ENCODE measurements at places on chromosomes 5 and 9.

DNA sequence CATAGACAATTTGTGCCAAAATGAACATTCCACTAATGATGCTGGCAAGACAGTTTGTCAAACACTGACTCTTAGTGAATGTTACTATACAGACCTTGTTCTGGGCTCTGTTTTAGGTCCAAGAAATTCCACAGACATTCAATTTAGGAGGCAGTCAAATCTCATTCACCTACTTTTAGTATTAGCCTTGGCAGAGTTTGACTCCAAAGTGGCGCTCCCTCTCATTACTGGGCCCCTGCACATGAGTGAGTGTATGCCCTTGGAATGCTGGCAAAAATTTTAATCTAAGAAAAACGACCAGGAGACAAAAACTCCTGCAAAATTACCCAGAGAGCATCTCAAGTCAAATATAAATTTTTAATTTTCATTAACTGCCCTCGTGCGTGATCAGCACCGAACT is 94.9 kb upstream of the SLC27A6 start:
- DNase-seq, result no peak

DNA sequence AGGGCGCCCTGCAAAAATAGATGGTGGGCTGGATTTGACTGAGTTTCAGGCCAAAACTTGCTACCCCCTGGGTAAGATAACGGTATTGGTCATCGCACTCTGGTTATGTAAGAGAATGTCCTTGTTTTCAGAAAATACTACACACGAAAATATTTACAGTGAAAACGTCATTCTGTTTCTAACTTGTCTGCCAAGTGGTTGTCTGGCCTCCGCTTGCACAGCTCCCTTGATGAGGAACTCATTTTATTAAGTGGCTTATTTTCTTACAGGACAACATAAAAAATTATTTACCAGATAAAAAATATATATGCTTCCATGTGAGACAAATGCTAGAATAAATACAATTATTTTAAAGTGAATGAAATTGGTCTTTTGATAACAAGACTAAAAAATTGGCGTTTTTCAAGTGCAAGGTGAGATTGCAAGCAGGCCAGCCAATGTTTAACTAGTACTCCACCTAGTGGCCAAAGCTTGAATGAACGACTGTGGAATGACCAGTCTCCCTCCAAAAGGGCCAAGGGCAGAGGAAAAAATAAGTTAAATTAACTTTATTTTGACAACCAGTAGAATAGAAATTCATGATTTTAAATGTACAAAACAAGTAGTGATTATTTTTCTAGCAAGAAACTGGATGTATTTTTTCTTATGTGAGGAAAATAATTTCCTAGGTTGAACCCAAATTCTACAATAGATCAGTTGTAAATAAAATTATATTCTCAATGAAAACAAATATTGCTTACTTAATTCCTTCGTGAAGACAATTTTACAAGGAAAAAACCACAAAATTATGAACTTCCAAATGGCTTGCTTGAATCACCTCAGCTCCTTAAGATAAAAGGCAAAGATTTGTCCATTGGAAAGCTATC is 93.2 kb downstream of the ZFAND5 start:
- DNase-seq, result no peak

DNA sequence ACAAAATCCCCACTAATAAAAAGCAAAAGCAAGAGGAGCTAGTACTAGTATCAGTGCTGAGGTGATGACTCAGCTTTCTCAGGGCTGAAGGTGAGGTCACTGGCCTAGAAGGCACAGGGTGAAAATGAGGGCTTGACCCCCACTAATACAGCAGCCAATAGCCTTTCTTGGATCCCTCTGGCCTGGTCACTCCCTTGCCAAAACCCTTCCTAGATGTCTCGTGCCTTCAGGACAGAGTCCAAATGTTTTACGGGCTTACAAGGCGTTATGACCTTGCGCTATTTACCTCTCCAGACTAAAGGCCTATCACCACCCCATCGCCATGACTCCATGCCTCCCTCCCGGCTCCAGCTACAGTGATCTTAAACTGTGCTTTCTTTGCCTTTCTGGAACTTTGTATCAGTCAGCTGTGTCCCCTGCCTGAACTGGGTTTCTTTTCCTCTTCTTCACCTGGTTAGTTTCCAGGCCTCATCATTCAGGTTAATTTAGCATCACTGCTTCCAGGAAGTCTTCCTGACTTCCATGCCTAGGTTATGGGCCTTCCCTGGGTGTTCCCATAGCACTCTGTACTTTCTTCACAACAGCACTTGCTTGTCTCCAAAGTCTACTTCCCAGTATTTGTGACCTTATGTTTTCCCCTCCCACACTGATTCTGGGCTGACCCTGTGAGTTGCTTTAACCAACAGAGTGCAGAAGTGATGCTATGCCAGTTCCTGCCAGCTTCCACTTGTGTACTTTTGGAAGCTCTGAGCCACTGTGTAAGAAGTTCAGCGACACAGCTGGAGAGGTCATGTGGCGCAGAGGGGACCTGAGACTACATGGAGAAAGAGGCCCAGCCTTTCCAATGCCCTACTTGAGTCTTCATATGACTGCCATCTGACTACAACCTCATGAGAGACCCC is 4.2 kb upstream of the DELE1 start:
- DNase-seq, result no peak

GRCh38 chr9:113246928-113247327 is 25.6 kb downstream of the SLC31A1 start:
- no peak for DNase-seq

- no peak for DNase-seq
Observed at GRCh38 chr9:123493627-123494026, 137.6 kb downstream of the CRB2 start.

- no peak for DNase-seq
Observed at GRCh38 chr9:72355153-72355552, 9.9 kb downstream of the ZFAND5 start.

GRCh38 chr5:169873642-169874041 is 106.7 kb downstream of the INSYN2B start:
- DNase-seq, result no peak

- no peak for DNase-seq
Observed at GRCh38 chr5:113166852-113167366, 190.3 kb downstream of the DCP2 start.

DNA sequence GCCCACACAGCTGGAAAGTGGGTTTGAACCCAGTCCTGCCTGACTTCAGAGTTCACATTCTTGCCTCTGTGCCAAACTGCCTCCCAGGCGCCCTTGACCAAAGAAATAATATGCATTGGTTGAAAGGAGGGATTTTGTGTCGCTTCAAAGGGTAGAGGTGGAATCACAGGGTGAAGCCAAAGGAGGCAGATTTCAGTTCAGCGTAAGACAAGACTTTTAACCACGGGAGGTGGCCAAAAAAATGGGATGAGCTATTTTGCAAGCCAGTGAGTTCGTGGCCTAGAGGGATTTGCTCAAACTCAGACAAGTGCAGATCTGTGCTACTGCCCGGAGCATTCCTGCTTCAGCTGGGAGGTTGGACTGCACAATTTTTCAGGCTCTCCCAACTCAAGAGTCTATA is 57.6 kb upstream of the RANBP3L start:
- no peak for DNase-seq

- no peak for DNase-seq
Observed at GRCh38 chr5:173451031-173451430, 122.8 kb upstream of the STC2 start.

DNA sequence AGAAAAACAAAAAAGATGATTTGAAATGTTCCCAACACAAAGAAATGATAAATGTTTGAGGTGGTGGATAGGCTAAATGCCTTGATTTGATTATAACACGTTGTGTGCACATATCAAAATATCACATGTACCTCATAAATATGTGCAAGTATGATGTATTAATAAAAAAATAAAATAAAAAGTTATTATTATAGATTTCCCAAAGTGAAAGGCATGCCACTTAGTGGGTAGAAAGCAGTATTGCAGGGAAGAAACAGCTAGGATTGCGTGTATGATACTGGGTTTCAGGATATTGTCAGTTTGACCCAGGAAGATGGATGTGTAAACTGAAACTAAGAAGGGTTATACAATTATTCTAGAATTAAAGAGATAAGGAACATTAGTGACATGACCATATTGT is 3.6 kb upstream of the TMEM38B start:
- DNase-seq, result no peak

- peak; percentile 10 for DNase-seq
Observed at GRCh38 chr5:83608122-83608521, 112.5 kb downstream of the HAPLN1 start.

- no peak for DNase-seq
Observed at GRCh38 chr9:126225611-126226609, 100.7 kb upstream of the MVB12B start.

DNA sequence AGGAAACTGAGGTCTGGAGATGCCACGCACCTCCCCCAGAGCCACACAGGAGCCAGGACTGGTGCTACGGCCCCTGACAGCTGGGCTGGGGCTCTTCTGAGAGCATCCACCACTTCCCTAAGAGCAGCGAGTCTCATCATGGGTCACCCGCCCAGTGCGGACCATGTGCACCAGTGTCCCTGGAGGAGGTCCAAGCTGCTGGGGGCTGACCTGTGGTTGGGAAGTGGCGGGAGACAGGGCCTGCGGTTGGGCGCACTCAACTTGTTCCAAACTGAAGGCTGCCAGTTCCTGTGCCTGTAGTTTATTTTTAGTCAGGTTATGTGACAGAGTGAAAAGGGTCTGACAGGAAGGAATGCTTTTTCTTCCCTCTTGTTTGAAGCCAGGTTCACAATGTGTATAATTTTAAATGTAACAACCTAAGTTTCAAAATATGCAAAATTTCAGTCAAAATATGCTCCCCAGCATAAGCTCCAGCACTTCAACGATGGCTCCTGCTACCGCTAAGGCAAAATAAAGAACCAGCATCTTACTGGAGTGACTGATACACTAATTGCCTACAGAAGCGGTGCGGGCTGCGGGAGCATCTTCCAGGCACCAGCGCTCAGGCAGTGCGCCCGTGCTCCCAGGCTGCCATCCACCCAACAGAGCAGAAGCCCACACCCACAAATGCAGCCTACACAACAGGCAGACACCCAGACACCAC is 14.8 kb downstream of the BARHL1 start:
- DNase-seq, result no peak

DNA sequence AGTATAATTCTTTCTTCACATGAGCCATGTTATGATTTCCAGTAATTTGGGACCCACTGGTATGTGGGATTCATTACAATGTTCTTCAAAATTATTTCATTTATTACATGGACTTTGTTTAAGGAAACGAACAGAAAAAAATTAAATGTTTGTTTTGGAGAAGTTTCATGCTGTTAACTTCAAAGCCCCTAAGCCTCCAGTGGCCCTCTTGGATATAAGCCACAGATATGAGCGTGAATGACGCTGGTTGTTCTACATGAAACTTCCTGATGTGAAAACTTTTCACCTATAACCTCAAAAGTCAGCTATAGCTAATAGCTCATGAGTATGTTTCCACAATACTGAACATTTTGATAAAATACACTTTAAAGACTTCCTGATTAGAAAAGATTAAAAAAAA is 334.2 kb downstream of the PDE4D start:
- no peak for DNase-seq

- DNase-seq, result no peak
Observed at GRCh38 chr5:118968925-118969375, 19.4 kb downstream of the DTWD2 start.

DNA sequence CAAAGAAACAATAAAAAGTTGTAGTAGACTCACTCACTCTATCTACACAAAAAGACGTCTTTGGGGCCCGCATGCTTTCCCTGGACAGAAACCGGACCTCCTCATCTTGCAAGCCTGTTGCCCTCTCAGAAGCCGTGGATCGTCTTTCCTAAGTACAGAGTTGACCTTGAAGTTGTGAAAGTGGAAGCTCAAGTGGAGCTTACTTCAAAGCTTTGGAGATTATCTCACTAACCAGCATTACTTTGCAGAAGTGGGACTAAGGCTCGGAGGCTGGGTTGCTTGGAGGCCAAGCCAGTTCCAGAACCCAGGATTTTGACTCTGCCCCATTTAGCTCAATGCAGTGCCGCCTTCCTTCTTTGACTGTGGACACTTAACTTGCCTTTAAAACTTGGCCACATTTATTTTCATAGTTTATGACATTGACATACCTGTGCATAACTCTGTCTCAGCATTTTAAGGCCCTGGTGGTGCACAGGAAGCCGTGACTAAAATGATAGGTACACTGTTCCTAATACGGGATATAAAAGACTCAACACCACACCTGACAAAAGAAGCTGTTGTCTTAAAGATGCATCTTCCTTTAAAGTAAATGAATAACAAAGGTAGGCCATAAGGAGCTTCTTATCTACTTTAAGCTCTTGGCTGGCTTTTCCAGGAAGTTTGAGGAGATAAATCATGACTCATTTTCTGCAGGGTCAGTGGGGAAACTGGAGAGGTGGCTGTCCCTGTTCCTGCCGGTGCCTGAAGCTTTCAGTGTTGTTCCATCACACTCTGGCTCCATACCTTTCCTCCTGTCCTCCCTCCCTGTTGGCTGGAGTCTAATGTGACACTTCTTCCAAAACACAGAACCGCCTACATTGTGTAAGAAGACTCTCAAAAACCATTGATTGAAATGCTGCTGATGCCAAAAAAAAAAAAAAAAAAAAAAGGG is 10.7 kb downstream of the SLC25A25 start:
- no peak for DNase-seq

GRCh38 chr5:57581772-57582171 is 99.2 kb upstream of the ACTBL2 start:
- no peak for DNase-seq

DNA sequence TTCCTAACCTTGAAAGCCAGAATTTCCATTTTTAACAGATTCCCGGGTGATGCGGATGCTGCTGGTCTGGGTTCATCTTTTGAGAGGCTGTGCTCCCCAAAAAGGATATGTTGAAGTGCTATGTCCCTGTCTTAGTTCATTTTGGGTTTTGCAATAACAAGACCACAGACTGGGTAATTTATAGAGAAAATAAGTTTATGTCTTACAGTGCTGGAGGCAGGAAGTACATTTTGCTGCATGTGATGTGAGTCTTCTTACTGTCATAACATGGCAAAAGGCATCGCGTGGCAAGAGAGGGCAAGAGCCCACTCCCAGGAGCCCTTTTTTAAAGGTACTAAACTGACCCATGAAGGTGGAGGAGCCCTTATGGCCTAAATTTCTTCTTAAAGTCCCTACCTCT is 114.1 kb downstream of the DAPK1 start:
- no peak for DNase-seq

DNA sequence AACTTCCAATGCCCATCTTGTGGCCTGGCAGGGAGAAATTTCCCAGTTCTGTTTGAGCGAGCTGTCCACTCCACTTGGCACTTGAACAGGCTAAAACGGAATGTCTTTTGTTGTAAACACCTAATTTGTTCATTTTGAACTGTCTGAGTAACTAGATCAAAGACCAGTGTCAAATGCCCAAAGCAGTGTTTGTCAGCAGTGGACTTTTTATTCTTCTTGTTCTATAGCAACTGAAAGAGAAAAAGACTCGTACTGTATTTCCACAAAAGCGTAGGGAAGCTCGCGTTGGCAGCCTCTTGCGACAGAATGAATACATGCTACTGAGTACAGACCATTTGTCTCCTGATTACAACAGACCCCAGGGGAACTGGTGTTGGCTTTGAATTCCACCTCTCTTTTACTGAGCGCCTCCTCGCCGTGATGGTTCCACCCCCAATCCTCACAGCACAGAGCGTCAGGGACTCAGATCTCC is 601.8 kb upstream of the ZNF608 start:
- DNase-seq, result no peak

- no peak for DNase-seq
Observed at GRCh38 chr9:21837501-21837900, 35.1 kb downstream of the MTAP start.

- no peak for DNase-seq
Observed at GRCh38 chr9:7974335-7974960, 174.9 kb upstream of the DMAC1 start.

GRCh38 chr9:4661611-4662010 is 483 bp upstream of the PLPP6 start:
- DNase-seq, result no peak

GRCh38 chr5:95930141-95930930 is 31.3 kb downstream of the ELL2 start:
- DNase-seq, result no peak

GRCh38 chr5:2805080-2805479 is 53.6 kb upstream of the IRX2 start:
- no peak for DNase-seq

Measured in D721Med (cell line).